Activated naive CD4-positive, alpha-beta T cell treated with anti-CD3 and anti-CD28 coated beads, Interleukin-2, amount 50 U/mL, for 72 hours (primary cell): ENCODE measurements at places on chromosomes 12 and 14.

DNA sequence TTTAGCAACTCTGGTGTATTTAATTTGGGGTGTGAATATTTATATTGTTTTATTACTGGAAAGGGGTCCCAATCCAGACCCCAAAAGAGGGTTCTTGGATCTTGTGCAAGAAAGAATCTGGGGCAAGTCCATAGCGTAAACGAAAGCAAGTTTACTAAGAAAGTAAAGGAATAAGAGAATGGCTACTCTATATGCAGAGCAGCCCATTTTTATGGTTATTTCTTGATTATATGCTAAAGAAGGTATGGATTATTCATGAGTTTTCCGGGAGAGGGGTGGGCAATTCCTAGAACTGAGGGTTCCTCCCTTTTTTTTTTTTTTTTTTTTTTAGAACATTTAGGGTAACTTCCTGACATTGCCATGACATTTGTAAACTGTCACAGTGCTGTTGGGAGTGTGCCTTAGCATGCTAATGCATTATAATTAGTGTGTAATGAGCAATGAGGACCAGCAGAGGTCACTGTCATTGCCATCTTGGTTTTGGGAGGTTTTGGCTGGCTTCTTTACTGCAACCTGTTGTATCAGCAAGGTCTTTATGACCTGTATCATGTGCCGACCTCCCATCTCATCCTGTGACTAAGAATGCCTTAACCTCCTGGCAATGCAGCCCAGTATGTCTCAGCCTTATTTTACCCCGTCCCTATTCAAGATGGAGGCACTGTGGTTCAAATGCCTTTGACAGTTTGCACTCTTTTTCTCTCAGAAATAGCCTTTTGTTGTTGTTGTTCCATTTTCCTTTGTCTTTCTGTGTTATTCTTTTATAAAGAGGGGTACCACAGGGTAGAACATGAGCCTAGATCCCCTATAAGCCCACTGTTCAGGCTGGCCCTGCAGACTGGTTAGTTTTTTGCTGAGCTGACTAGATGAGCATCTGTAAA lies 75.5 kb upstream of the DCD start:
- DNase-seq, result peak; percentile 35

GRCh38 chr14:28406196-28406595 lies 360.4 kb upstream of the FOXG1 start:
- no peak for DNase-seq

DNA sequence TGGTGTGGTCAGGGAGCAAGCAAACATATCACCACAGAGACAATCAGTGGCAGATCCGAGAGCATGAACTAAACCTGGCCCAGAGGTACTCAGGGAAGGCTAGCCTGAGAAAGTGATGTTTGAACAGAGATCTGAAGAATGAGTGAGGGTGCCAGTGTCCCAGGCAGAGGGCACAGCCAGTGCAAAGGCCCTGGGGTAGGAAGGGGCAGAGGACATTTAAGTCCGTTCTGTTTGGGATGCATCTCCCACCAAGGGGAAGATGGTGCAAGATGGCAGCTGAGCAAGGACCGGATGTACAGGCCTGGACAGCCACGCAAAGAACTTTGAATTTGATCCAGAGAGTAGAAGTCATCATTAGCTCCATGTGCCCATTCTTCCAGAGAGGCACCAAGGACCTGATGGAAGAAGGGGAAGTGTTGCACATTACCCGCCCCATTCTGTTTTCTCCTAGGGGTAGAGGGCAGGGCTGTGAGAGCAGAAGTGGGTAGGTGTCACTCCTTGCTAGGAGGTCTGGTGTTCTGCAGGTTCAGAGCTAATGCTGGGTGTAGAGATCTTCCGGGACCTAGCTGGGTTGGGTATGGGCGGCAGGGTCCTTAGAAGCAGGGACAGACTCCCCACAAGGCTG lies 3.9 kb downstream of the DTX1 start:
- DNase-seq, result no peak

DNA sequence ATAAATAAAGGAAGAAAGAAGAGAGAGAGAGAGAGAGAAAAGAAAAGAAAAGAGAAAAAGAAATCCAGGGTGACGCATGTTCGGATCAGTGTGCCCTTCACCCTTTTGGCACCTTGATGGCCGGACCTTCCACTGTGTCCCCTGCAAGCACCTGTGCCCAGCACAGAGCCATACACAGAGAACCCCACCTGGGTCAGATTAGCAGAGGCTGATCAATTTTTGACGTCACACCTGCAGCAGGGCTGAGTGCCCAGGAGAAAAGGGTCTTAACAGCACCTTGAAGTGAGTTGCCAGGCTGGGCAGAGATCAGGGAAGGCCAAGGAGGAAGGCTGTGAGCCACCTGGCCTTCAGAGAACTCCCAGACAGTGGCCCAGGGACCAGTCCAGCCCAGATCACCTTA lies 114.4 kb downstream of the CALM1 start:
- no peak for DNase-seq

DNA sequence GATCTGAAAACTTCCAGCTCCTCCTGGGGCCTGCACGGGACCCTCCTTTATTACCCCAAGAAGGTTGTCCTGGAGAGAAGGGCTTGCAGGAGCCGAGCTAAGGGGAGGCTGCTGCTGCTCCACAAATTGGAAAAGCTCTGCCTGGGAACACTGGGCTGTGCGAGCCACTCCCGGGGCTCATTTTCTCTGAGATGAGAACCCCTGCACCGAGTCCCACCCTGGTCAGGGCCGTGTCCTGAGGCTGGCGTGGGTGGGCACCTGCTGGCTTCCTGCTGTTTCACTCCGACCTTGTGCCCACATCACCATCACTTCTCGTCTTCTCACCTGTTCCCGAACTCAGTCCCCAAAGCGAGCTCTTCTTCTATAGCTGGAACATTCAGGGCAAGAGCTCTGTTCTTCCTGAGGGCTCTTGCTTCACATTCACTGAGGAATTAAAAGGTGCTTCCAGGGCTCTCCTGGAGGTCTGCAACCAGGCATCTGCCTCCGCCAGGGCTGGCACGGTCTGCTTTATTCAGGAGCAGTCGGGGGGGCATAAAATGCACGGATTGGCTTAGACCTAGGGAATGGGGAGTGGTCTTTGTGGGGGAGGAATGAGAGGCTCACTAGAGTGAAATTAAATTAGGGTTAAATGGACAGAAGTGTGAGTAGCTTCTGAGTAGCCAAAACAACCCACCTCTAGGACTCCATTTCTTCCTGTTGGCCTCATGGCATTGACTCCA lies 98.5 kb downstream of the ADGRD1 start:
- DNase-seq, result no peak

GRCh38 chr14:77598366-77599070 lies 17.9 kb downstream of the SPTLC2 start:
- no peak for DNase-seq
